ENCODE measurements at places on chromosomes 2 and 18. TPM values are rescaled to one million over a fixed set of nuclear protein-coding genes. Genes with fewer than 3 reads are reported as not detected.

Gene SLC16A14
- 0.82 TPM for total RNA-seq

Gene POLR1B
- 24.1 TPM for total RNA-seq

Gene ZNF514
- total RNA-seq: 7.6 TPM

Gene UGT1A9
- total RNA-seq: 4.9 TPM
